ENCODE measurements at places on chromosomes 7 and 10.

DNA sequence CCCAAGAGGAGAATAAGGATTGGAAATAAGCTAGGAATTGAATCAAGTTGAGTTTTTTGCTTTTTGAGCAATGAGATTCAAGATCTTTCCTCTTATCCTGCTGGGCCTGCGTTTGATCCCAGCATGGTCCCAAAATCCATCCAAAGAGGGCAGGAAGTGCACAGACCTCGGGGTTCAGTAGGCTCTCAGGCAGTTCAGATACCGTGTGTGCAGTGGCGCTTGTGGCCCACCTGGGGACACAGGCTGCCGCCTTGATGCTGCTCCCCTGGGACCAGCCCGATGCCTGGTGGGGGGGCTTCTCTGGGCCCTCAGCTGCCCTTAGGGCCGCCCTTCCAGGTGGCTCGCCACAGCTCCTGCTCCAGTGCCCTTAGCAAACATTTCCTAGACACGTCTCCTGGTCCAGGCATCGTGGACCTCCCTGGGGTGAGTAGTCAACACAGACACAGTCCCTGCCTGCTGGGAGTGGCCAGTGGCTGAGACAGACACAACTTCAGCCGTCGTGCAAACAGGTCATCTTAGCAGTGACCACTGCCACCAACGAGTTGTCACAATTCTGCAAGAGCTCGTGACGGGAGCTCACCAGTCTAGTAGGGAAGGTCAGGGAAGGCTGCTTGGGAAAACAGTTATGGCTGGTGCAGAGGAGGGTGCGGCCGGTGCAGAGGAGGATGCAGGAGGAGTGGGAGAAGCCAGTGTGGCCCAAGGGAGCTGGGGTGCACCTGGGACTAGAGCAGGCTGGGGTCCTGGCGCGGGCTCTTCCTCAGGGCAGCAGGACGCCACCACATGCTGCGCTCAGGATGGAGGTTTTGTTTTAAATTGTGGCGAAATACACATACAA is 21.7 kb upstream of the JAKMIP3 start:
- DNase-seq, result no peak

DNA sequence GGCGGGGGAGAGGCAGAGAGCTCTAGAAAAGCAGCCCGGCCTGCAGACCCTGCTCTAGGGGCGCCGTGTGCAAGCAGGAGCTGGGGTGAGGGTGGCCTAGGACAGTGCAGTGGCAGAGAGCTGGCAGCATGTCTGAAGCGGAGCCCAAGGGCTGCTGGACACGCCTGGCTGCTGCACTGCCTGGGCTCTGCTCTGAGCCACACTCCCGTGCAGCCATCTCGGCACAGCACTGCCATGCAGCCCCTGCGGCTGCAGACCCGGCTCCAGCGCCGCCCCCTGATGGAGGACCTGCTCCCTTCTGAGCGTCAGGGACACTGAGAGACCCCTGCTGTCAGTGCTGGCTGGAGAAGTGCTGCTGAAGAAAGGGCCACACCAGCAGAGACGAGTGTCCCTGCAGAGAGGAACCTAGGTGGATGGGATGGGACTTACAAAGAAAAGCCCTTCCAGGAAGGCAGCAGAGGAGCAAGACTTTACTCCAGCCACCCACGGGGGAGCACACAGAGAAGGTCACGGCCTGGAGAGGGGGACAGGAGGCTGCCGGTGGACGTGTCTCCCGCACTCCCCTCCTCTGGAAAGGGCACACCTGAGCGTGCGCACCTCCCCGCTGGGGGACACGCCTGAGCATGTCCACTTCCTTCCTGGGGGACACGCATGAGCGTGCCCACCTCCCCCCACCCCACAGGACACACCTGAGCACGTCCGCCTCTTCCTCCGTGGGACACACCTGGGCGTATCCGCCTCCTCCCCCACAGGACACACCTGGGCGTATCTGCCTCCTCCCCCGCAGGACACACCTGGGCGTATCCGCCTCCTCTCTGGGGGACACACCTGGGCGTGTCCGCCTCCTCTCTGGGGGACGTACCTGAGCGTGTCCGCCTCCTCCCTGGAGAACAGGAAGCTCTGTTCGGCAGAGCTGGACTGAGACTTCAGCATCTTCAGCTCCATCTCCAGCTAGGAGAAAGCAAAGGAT is 252.9 kb downstream of the MAD1L1 start:
- no peak for DNase-seq

DNA sequence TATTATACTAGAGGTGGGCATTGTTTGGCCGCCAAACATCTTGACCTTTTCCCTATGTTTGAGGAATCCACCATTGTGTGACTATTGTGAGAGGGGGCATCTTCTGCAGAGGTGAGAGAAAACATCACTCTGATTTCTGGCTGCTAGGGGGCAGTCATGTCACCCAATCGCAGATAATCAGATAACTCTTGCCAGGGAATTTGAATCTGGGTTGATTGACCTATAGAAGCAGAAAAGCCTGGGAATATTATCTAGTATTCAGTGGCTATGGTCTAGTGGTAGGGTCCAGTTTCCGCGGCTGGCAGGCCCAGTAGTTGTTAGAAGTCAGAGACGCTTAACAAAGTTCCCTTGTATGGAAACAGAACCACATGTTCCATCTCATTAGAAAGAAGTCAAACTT is 808.5 kb downstream of the PHTF2 start:
- no peak for DNase-seq

DNA sequence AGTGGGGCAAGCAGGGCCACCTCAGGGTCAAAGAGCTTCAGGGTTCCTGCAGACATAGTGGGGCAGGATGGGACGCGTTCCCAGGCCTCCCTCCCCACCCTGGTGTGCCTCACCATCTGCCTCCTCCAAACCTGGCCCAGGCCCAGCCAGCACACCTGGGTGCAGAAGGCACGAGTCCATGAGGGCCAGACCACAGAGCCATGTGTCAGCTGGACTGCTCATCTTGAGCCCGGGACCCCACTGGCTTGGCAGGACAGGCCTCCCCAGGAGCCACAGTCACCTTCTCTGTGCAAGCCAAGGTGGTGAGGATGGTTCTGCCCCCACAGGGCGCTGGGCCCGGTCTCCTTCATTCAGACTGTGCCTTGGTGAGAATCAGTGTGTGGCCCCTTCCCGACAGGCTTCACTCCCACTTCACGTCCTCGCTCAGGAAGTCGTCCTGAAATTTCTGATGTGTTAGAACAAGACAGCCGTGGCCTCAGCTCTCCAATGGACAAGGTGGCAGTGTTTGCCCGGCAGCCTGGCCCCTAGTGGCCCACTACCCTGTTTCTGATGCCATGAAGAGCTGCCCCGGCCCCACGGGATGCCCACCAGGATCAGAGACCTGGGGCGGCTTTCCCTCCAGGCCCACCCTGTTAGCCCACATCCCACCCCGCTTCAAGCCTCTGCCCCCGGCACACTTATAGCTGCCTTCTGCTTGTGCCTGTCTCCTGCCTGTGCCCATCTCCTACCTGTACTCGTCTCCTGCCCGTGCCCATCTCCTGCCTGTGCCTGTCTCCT is 59.6 kb upstream of the EBF3 start:
- DNase-seq, result no peak

DNA sequence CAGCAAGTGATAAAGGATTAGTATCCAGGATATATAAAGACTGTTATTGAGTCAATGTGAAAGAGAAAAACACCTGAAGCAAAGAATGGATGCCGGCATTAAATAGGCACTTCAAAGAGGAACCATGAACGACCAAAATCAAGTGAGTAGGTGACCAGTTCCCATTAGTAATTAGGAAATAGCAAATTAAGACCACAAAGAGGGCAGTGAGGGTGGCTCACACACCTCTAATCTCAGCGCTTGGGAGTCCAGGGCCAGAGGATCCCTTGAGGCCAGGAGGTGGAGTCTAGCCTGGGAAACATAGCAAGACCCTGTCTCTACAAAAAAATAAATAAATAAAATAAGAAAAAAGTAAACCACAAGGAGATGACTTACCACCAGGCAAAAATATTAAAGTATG is 1.5 kb upstream of the ANTXRL start:
- no peak for DNase-seq

DNA sequence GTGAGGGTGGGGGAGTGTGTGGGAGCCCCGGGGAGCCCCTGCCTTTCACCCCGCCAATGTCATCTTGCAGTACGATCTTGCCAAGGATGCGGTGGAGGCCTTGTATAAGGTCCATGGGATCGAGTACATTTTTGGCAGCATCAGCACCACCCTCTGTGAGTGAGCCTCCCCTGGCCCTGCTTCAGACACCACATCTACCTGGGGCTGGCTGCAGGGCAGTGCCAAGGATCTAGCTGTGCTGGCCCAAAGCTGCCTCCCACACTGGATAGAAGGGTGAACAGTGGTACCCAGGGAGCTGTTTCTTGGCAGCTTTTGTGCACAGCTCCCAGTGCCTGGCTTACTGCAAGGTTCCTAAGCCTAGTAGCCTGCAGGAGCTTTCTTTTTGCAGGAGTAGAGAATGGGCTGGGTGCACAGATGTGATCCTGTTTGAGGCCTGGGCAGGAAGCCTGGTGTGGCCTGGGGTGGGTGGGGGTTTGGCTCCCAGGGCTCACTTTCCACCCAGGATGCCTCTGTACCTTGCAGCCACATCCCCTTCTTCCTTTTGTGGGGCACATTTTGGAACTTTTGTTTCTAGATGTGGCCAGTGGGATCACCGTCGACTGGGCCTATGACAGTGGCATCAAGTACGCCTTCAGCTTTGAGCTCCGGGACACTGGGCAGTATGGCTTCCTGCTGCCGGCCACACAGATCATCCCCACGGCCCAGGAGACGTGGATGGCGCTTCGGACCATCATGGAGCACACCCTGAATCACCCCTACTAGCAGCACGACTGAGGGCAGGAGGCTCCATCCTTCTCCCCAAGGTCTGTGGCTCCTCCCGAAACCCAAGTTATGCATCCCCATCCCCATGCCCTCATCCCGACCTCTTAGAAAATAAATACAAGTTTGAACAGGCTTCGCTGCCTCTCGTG is 12.2 kb upstream of the CPA1 start:
- no peak for DNase-seq

- DNase-seq, result no peak
Measured at GRCh38 chr10:110967645-110968044, 48.2 kb downstream of the SHOC2 start.

DNA sequence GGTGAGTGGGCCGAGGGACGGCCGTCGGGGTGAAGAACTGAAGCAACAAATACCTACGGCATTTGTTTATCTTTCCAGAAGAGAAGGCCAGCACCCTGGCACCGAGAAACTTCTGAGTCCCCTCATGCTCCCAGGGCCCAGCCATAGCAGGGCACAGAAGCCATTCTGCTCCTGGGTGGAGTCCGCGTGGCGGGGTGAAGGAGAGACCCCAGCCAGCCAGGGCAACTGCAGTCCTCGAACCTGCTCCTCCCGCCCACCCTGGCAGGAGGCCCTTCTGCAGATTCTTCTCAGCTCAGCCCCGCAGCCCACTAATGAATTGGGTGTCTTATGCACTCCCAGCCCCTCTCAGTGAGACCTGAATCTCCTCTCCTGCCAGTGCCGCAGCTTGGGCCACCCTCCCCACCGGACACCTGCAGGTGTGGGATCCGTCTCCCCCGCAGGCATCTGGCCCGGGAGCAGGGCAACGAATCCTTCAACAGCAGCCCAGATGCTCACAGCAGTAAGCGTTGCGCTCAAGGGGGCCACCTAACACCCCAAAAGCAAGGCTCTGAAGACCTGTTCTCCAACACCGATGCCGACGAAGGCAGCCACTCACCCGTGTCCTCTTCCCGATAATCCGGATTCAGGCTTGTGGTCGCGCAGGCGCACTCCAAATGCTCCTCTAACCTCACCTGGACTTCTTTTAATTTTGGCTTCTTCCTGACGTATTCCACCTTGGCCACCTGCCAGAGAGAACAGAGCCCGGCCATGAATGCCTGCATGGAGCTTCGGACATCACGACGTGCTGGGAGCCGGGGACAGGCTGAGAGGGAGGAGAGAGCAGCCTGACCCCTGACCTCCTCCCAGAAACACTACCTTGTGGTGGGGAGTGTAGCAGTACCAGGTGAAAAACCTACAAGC is 18.9 kb downstream of the PDGFA start:
- no peak for DNase-seq

DNA sequence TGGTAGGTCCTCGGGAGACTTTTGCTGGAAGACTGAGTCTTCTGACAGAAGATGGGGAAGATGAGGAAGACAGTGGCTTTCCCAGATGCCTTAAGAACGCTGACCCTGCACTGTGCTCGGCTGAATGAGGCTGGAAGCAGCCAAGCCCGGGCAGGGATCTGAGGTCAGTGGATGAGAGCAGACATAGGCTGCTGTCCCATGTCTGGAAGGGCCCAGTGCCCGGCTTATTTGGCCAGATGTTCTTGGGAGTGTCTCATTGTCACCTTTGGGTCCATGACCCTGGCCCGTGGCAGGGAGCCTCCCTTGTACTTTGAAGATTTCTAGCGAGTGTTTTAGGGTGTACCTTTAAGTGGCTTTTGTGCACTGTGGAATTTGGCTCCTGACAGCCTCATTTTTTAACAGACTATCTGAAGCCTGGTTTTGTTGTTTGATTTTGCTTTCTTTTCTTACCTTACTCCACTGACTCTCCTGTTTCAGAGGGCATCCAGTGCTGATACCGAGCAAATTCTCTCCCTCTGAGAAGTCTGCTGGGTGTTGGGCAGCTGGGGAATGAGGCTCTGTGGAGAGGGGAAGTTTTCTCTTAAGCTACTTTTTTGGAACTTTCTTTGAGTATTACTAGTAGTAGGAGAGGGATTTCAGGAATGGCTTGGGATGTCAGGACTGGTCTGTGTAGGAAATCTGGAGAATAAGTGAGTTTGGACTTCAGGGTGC is 61.4 kb downstream of the CREB5 start:
- no peak for DNase-seq

DNA sequence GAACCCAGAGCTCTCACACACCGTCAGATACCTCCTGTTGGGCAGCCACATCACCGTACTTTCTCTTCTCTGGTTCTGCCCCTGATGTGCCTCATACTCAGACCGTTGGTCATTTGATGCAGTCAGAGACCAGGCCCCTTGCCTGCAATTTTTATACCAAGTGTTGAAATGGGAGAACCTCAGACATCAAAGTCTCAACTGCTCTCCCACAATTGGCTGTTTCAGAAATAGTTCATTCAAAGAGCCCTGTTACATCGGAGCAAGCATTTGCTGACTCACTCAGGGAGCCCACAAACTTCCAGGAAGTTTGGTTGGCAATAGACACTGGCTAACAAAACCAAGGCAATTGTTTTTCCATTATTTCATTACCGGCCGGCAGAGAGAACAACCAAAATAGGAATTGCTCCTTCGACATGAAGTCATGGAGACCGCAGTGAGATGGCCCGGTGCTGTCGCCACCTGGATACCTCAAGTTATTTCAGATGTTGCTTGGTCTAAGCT is 33.5 kb upstream of the ADAM12 start:
- DNase-seq, result no peak

DNA sequence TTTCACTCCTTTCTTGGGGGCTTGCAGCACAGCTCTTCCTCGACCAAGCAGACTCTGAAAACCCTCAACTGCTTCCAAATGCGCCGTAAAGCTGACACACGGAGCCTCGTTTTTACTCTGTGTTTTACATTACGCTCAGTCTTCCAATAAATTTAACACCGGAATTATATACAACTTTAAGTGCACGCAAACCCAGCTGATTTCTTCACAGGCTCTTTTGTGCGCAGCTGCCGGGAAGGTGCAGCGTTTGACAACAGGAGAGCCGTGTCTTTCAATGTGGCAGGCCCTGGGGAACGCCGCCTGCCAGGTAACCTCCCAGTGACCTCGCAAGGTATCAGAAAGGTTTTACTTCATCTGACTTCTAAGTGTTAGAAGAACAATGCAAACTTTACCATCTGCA is 35.0 kb downstream of the GFRA1 start:
- DNase-seq, result no peak

GRCh38 chr10:117668327-117669008 is 125.9 kb downstream of the EMX2 start:
- DNase-seq, result no peak
